ENCODE measurements at places on chromosomes 13 and 19.

- DNase-seq, result peak; percentile 77
These were observed 9.1 kb downstream of the MAST1 start for GRCh38 chr19:12847159-12848139.

- no peak for DNase-seq
These were observed 268.1 kb downstream of the DNAJC15 start for GRCh38 chr13:43291287-43292060.

GRCh38 chr13:52665325-52665724 is 12.7 kb downstream of the SUGT1 start:
- DNase-seq, result peak; percentile 10

DNA sequence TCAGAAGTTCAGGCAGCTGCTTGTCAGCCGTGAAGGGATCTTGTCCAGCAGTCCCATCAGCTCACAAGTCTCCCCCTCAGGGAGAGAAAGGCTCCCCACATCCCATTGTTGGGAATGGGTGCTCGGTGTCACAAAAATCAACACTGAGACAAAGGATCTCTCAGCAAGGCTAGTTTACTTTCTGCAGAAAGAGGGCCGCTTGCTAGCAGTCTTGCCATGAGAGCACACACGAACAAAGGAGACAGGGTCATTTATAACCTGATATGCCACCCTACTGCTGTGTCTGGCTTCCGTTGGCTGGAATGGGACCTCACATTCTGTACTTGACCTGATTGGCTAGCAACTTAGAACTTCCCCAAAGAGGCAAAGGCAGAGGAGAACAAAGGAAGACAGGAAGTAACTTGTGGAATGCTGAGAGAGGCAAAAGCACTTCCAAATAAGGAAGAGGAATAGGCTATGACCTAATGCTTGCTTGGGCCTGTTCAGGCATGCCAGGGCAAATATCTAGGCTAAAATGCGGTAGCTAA is 8.7 kb upstream of the IGFL3 start:
- DNase-seq, result peak; percentile 83

DNA sequence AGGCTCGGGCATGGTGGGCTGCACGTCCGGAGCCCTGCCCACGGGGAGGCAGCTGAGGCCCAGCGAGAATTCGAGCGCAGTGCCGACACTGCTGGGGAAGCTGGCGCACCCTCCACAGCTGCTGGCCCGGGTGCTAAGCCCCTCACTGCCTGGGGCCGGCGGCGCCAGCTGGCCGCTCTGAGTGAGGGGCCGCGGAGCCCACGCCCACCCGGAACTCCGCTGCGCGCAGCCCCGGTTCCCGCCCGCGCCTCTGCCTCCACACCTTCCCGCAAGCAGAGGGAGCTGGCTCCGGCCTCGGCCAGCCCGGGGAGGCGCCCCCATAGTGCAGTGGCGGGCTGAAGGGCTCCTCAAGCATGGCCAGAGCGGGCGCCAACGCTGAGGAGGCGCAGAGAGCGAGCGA is 2080.4 kb downstream of the PCDH9 start:
- DNase-seq, result no peak

- no peak for DNase-seq
These were observed 38.8 kb downstream of the ZNF611 start for GRCh38 chr19:52695996-52696395.

- no peak for DNase-seq
These were observed 692.6 kb downstream of the DIAPH3 start for GRCh38 chr13:59471106-59471505.

DNA sequence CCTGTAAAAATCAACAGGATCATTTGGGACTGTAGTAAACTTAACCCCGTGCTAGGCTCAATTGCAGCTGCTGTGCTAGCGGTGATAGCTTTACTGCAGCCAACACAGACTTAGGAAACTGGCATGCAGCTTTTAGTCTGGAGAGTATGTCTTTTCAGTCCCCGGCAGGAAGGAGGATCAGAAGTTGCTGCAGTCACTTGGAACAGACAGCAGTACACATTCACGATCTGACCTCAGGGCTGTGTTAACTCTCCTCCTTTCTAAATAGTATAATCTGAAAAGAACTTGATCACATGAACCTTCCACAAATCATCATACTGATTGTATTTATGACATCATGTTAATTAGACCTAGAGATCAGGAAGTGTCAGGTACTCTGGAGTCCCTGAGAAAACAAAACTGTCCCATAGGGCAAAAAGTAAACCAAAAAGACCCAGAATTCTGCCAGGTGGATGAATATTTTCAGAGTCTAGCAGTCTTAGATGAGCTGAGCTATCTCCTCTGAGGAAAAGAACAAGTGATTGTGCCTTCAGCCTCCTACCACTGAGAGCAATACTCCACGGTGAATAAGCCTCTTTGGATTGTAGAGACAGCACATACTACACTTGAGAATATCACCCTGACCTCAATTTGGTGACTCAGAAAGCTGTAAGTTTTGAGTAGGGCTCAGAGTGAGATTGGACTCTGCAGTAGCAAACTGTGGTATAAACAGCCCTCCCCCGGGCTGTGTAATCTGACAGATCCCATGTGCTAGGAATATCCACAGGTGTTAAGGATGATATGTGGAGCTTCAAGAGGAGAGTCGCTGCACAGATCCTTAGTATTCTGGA is 181.0 kb upstream of the GPR12 start:
- peak; percentile 85 for DNase-seq

Measured in HFFc6 (cell line).